ENCODE measurements at places on chromosomes 2 and 18. TPM values are rescaled to one million over a fixed set of nuclear protein-coding genes. Genes with fewer than 3 reads are reported as not detected.
A peak's percentile ranks its signal among the peaks of the same experiment; 100 is the strongest.

The ALK gene
- polyA plus RNA-seq, result 0.29 TPM

The GREB1L gene
- 4.1 TPM for polyA plus RNA-seq

DNA sequence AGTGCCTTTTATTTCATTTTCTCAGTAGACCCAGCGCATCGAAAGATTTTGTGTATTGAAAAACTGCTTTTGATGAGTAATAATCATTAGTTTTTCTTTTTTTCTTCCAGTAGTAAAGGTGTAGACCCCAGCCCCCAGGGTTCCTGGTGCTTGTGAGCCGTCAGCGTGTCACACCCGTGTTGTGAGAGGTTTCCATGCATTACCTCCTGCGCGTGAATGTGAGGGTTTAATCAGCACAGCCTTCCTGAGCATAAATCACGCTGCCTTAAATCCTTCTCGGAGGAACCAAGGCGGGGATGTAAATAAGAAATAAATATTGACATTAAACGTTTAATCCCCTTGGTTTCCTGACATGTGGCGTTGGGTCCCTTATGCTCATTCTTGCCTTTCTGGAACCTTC lies 24.3 kb downstream of the TSHZ1 start:
- H3K27me3 ChIP-seq, result no peaks in the 10 kb centered on the region
- peaks cover 5% of the 10 kb centered on the region for H3K4me1 ChIP-seq
- H3K27ac ChIP-seq, result no peak overlapping the region
- H3K36me3 ChIP-seq, result peaks cover 11% of the 10 kb centered on the region

GRCh38 chr2:136195226-136195625 lies 77.3 kb upstream of the CXCR4 start:
- no peak overlapping the region for H3K27ac ChIP-seq
- H3K36me3 ChIP-seq, result no peaks in the 10 kb centered on the region
- H3K4me3 ChIP-seq, result no peak overlapping the region
- peak; percentile 64 for DNase-seq
- H3K27me3 ChIP-seq, result no peaks in the 10 kb centered on the region

- no peak overlapping the region for H3K27ac ChIP-seq
- peaks cover 2% of the 10 kb centered on the region for H3K27me3 ChIP-seq
- H3K4me1 ChIP-seq, result peaks cover 36% of the 10 kb centered on the region
- H3K36me3 ChIP-seq, result peaks cover 2% of the 10 kb centered on the region
- DNase-seq, result no peak
These were observed 742 bp downstream of the RRM2 start for GRCh38 chr2:10123281-10123680.

GRCh38 chr2:16185801-16186272 lies 245.5 kb downstream of the MYCN start:
- no peak for DNase-seq
- H3K36me3 ChIP-seq, result no peaks in the 10 kb centered on the region
- no peak overlapping the region for H3K27ac ChIP-seq
- H3K27me3 ChIP-seq, result no peaks in the 10 kb centered on the region
- H3K4me1 ChIP-seq, result no peaks in the 10 kb centered on the region

DNA sequence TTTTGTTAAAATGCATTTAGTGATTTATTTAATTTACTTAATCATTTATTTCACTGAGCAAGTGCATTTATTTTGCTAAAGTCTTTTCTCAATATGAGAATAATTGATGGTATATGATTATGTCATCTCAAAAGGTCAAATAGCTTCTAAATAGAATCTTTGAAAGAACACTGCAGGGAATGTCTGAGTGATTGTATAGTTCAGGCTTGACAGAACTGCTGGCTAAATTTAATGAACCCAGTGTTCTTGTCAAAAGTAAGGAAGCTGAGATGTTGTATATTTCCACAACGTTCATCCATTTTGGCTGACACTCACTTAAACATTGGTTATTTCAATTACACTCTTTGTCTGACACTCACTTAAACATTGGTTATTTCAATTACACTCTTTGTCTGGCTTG lies 39.3 kb upstream of the CDH7 start:
- H3K27ac ChIP-seq, result no peak overlapping the region
- no peaks in the 10 kb centered on the region for H3K4me1 ChIP-seq
- H3K27me3 ChIP-seq, result no peaks in the 10 kb centered on the region
- H3K36me3 ChIP-seq, result no peaks in the 10 kb centered on the region

GRCh38 chr2:118167026-118167425 lies 78.8 kb downstream of the INSIG2 start:
- no peaks in the 10 kb centered on the region for H3K36me3 ChIP-seq
- no peak for DNase-seq
- no peaks in the 10 kb centered on the region for H3K27me3 ChIP-seq
- no peak overlapping the region for H3K27ac ChIP-seq
- no peak overlapping the region for H3K4me3 ChIP-seq
- H3K4me1 ChIP-seq, result peaks cover 10% of the 10 kb centered on the region

Data from muscle of leg (tissue), 16 donors.